ENCODE measurements at places on chromosomes 5 and 9.
A peak's percentile ranks its signal among the peaks of the same experiment; 100 is the strongest.

DNA sequence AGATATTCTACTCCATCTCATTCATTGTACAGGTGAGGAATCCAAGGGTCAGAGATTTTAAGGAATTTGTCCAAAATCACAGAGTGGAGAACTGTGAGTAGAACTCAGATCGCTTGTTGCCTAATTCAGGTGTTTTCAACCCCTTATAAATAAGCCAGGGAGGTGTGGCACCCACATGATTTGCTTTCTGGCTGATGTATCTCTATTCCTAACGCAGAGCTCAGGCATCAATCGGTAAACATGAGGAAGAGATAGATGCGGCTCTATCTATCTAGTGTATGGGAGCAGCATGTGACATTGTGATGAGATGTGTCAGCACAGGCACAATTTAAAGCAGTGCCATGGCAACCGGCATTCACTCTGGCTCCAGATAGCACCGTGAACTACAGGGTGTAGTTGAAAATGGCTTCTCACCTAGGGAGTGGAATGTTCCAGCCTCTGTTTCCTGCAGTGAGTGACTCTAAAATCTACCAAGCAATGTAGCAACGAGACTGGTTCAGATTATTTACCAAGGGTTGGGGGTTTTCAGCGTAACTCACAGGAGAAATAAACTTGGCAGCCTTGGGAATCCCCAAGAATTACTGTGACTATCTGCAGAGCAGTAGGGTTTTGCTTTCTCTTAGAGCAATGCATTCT lies 53.4 kb upstream of the SUB1 start:
- peak; percentile 70 for DNase-seq

- peak; percentile 88 for DNase-seq
Measured at GRCh38 chr9:109975574-109976295, 195.7 kb downstream of the PALM2AKAP2 start.

DNA sequence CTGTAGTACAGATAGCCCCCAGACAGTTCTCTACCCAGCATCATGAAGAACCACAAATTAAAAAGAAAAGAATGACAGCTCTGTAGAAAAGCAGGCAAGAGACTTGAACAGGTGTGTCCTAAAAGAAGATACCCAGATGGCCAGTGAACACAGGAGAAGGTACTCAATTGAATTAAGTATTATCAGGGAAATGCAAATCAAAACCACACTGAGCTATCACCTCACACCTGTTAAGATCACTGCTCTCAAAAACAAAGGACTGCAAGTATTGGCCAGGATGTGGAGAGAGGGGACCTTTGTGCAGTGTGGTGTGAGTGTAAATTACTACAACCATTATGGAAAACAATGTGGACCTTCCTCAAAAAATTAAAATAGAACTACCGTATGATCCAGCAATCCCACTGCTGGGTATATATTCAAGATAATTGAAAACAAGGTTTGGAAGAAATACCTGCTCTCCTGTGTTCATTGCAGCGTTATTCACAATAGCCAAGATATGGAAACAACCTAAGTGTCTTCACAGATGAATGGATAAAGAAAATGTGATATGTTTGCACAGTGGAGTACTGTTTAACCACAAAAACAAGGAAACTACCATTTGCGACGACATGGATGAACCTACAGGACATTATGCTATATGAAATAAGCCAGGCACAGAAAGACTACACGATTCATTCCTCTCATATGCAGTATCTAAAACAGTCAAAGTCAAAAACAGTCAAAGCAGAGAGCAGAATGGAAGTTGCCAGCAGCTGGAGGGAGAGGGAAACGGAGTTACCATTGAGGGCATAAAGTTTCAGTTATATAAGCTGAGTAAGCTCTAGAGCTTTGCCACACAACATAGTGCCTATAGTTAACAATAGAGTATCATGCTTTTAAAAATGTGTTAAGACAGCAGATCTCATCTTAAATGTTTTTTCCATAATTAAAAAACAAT lies 102.6 kb downstream of the WNK2 start:
- no peak for DNase-seq

DNA sequence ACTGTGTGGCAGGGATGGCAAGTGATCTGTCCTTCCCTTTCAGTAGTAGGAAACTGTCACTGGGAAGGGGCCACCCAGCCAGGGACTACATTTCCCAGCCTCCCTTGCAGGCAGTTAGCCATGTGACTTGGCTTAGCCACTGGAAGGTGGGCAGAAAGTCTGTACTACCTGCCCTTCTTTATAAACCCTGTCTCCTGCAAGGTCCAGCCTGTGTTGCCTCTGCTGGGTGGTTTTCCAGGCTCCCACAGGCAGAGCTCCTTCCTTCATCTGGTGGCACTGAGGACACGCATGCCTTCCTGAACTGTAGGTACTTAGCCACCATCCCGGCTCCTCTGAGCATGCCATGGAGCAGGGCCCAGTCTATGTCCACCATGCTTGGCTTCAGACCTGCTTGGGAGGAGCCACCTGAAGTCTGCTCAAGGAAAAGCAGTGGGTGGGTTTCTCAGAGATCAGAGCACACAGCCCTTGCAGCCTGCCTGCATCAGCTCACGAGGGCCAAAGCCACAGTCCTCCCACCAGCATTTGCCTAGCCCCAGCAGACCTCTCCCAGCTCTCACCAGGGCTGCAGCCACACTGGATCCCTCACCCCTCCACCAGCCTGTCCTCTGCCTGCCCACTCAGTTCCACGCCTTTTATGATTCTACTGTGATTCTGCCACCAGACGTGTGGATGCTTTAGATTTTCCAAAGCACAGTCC lies 16.7 kb upstream of the SLC25A51 start:
- no peak for DNase-seq

- DNase-seq = no peak
Measured at GRCh38 chr5:133957591-133957990, 10.8 kb downstream of the C5orf15 start.

All from M059J (cell line).